ENCODE measurements at places on chromosomes 3 and 15.

- DNase-seq = no peak
Observed at GRCh38 chr15:71437404-71437803, 322.1 kb downstream of the THSD4 start.

DNA sequence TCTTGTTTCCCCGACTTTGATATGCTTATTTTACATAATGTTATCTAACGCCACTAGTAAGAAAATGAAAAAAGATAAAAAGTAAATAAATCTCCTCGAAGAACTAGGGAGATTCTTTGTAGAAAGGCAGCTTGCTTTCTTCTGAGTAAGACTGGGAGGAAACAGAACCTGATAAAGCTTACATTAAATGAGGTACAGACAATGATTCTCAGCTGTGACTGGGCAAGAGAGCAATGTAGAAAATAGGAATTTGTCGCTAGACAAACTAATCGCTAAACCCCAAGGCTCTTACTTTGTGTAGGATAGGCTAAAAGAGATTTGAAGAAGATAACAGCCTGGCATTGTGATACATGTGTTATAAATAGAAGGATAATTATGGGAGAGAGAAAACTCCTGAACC lies 919.0 kb upstream of the ALCAM start:
- no peak for DNase-seq

DNA sequence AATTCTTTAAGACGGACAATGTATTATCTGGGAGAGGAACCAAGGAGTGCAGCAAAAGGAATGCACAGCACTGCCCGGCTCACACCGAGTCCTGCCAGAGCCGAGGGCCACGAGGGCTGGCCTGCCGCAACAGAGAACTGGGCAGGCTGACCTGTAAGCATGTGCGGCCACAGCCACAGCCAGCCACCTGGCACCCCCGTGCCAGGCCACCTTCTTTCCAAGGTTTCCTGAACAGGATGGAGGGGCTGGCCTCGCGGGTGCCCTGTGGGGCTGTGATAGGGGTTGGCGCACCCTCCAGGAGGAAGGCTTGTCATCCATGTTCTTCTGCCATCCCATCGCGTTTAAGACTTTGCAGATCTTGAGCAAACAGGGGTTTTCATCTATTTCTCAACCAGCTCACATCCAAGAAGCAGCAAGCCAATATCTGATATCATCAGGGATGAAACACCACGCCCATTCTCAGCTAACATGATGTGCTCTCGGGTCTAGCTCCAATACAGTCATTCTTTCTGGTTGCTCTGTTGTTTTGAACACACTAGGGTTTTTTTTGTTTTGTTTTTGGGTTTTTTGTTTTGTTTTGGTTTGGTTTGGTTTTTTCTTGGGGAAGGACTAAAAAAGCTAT lies 10.2 kb downstream of the CA12 start:
- peak; percentile 63 for DNase-seq

GRCh38 chr15:29812384-29812694 lies 9.9 kb downstream of the TJP1 start:
- DNase-seq = peak; percentile 22

- DNase-seq = no peak
Observed at GRCh38 chr15:40412095-40412759, 6.6 kb downstream of the IVD start.

GRCh38 chr3:119639494-119640350 lies 20.7 kb downstream of the POPDC2 start:
- DNase-seq = no peak

GRCh38 chr3:124656531-124656930 lies 73.7 kb upstream of the UMPS start:
- DNase-seq = no peak

GRCh38 chr3:187982142-187982541 lies 171.8 kb upstream of the LPP start:
- no peak for DNase-seq

GRCh38 chr15:93358166-93359059 lies 269.4 kb upstream of the RGMA start:
- no peak for DNase-seq

DNA sequence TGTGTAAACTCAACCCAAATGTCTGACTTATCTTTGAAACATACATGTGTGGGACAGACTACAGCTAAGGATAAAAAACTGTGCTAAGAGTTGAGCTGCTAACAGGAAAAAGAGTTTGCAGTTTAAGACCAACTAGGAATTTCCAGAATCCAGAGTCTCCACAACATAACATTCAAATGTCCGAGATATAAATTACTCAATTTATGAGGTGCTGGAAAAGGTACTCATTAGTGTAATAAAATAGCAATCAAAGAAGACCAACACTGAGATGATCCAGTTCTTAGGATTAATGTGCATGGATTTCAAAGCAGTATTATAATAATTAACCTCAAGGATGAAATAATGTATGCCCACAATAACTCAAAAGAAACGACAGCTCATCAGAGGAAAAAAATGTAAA lies 426.5 kb upstream of the KCNMB2 start:
- DNase-seq = no peak

- no peak for DNase-seq
Observed at GRCh38 chr3:105610473-105610872, 243.8 kb downstream of the ALCAM start.

DNA sequence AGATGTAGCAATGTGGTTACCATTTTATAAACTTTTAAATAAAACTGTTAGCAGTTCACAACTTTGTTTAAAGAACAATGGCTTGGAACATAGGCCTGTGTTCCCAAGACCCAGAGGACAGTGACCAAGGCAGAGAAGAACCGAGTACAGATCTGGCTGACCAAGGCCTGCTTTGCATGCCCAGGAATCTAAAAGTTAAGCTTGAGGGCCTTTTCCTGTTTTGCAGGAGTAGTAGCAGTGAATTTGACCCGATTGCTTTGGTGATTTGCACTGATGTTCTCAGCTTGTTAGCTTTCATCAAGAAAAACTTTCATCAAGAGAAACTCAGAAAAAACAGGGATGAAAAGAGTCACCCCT lies 9.9 kb downstream of the FILIP1L start:
- no peak for DNase-seq

DNA sequence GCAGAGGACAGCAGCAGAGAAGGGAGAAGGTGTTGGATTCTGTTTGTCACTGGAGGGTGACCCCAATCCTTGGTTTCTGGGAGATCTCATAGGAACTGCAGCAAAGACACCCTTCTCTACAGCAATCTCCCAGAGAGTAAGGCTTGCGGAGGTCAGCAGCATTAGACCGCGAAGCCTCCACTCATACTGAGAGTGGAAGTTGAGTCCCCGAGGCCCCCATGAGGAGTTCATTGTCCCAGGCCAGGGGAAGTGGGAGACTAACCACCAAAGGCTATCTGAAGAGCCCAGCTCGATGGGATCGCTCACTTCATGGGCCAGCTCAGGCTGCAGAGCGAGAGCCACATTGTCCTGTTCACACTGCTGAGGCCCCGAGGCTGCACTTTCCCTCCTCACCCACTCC lies 44.6 kb downstream of the GLDN start:
- DNase-seq = no peak

- no peak for DNase-seq
Observed at GRCh38 chr15:74613089-74613952, 2.3 kb upstream of the CLK3 start.

- DNase-seq = no peak
Observed at GRCh38 chr15:62601777-62602545, 436.9 kb upstream of the C2CD4B start.

GRCh38 chr3:130442284-130442683 lies 74.7 kb upstream of the COL6A6 start:
- DNase-seq = no peak

DNA sequence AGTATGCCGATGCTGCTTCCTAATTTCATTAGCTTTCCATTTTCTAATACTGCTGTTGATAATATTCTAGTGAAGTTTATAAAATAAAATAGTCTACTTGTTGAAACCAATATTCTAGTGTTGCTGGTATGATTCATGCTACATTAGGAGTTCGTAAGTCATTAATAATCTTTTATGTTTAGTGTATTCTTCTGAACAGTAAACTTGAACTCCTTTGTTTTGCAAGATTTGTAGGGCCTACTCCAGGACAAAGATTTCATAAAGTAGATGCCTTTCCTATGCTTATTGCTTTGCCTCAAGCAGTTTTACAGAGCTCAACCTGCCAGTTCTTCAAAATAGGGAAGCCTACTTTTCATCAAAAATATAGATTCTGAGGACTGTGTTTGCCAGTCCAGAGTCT lies 111.5 kb downstream of the RSRC1 start:
- no peak for DNase-seq

- no peak for DNase-seq
Observed at GRCh38 chr3:183854318-183855035, 29.1 kb upstream of the MAP6D1 start.

DNA sequence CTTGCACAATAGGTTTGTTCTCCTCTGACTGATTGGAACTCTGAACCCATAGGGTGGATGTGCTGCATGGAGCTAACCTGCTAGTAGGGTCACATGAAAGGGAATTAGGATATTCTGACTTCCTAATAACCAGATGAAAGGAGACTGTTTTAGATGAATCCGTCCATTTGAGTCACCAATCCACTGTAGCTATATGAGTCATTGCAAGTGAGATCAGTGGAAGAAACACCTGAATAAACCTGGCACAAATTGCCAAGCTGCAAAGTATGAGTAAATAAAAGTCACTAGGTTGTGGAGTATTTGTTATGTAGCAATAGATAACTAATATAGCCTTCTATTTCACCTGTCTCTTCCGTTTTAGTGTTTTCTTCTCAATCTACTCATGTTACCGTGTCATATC lies 584.4 kb downstream of the PDCD6IP start:
- no peak for DNase-seq

- no peak for DNase-seq
Observed at GRCh38 chr15:63469190-63469589, 35.2 kb upstream of the USP3 start.

GRCh38 chr3:3664935-3665334 lies 134.3 kb upstream of the LRRN1 start:
- DNase-seq = peak; percentile 32

- peak; percentile 2 for DNase-seq
Observed at GRCh38 chr15:27479296-27480140, 508.5 kb downstream of the GABRG3 start.

GRCh38 chr15:62253294-62253693 lies 88.2 kb upstream of the C2CD4B start:
- no peak for DNase-seq

- DNase-seq = peak; percentile 9
Observed at GRCh38 chr15:85580879-85581278, 200.5 kb downstream of the AKAP13 start.

GRCh38 chr3:16174389-16174788 lies at the start of gene GALNT15:
Gene GALNT15 (plus strand): TSS chr3:16174680. CDS start chr3:16175152, 472 bp downstream.
- peak; percentile 87 for DNase-seq

All from RPMI7951 (cell line).